ENCODE measurements at places on chromosomes 4 and X.

GRCh38 chr4:71526637-71527406, 188.0 kb downstream of the SLC4A4 start:
- no peak for DNase-seq

- no peak for DNase-seq
Observed at GRCh38 chr4:161704653-161705052, 459.1 kb downstream of the FSTL5 start.

- no peak for DNase-seq
Observed at GRCh38 chrX:51891821-51892551, 1.4 kb upstream of the MAGED1 start.

DNA sequence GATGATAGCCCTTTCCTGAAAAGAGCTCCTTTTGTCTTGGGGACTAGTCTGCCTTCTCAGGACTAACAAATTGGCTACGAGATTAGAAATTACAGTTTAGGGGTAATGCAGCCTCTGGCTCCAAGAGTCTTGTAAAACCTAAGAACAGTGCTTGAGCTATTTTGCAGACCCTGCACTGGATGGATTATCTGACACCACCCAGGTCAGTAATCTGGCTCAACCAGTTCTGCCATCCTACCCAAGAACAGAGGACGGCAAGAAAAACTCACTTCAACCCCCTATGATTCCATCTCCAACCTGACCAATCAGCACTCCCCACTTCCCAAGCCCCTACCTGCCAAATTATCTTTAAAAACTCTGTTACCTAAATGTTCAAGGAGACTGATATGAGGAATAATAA, 225.1 kb downstream of the FAM47A start:
- DNase-seq: no peak

DNA sequence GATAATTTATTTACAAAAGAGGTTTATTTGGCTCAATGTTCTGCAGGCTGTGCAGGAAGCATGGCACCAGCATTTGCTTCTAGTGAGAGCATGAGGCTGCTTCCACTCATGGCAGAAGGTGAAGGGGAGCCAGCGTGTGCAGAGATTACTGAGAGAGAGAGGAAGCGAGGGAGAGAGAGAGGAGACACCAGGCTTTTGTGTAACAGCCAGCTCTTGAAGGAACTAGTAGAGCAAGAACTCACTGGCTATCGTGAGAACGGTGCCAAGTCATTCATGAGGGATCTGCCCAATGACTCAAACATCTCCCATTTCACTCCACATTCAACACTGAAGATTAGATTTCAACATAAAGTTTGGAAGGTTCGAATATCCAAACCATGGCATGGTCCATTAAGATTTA, 12.7 kb downstream of the GUCY1A1 start:
- DNase-seq: no peak

GRCh38 chr4:184267673-184268583, 50.3 kb upstream of the ENPP6 start:
- DNase-seq: no peak

- DNase-seq: no peak
Observed at GRCh38 chr4:55475394-55476243, 71.1 kb downstream of the CLOCK start.

DNA sequence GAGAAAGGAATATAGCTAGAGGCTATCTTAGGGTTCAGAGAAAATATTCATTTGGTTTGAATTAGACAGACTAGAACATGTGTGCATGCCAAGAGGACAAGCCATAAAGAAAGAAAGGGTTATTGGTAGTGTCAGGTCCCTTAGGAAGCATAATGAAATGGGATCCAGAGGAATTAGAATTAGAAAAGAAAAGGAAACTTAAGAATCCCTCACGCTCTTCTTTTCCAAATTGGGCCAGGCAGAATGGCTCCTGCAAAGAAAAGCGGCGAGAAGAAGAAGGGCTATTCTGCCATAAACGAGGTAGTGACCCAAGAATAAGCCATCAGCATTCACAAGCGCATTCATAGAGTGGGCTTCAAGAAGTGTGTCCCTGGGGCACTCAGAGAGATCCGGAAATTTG, 4.9 kb upstream of the ABCG2 start:
- DNase-seq: no peak

DNA sequence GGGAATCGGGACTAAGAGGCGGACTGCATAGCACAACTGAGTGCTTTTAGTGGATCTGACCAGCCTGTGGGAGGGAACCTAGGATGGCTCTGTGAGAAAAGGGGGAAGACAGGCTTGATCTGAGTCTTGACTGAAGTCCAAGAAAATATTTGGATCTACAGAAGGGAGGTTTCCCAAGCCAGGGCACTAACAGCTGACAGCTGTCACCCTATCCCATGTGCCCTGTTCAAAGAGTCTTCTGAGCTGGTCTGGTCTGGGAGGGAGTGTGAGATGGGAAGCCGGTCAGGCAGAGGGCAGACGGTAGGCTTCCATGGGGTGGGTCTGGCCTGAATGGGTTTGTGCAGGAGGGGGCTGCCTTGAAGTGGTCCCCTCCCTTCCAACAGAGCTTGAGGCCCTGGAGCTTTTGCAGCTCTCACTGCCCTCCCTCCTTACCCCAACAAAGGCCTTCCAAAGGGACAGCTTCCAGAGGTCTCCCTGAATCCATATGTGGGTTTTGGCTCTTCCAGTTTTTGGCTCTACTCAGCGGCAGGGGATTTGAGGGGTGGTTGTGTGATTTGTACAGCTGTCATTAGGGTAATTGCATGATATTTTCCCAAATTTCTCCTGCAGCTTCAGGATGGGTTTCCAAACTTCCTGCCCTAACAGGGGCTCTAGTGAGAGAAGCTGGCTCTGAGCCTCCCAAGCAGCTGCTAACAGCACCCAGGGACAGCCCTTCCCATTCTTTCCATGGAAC, 643.7 kb downstream of the BCOR start:
- DNase-seq: no peak

GRCh38 chrX:71619193-71619592, 882 bp upstream of the CXCR3 start:
- DNase-seq: no peak

DNA sequence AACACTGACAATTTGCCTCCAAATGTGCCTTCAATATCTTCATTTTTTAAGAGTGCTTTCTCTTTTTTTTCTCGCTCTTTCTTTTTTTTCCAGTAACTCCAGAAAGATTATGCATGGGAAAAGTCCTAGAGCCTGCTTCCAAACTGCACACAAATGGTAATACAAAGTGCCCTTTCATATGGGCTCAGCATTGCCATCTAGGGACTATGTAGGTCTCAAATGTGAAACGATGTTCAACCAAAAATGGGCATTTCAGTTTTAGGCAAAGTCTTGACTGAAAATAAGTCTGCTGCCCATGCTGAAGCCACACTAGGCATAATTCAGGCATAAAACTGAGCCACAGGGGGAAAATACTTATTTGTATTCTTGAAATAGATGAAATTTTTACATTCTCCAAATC, 65.6 kb downstream of the SYNPO2 start:
- no peak for DNase-seq

GRCh38 chr4:176054942-176055341, 10.7 kb upstream of the WDR17 start:
- no peak for DNase-seq

DNA sequence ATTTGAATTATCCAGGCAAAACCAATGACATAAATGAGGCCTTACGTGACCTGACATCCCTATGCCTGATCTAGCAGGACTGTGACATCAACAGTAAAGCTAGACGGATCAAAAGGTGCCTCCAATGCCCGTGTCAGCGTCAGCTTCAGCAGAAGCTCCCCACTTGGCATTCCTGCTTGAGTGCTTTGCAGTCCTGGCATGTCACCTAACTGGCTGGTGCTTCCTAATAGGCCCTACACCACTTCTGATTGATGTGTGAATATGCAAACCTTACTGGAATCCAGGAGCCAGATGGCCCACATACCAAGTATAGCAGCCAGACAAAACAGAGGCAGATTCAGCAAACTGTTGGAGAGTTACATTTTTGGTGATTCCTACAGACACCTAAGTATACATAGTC, 224.2 kb downstream of the DMD start:
- no peak for DNase-seq

DNA sequence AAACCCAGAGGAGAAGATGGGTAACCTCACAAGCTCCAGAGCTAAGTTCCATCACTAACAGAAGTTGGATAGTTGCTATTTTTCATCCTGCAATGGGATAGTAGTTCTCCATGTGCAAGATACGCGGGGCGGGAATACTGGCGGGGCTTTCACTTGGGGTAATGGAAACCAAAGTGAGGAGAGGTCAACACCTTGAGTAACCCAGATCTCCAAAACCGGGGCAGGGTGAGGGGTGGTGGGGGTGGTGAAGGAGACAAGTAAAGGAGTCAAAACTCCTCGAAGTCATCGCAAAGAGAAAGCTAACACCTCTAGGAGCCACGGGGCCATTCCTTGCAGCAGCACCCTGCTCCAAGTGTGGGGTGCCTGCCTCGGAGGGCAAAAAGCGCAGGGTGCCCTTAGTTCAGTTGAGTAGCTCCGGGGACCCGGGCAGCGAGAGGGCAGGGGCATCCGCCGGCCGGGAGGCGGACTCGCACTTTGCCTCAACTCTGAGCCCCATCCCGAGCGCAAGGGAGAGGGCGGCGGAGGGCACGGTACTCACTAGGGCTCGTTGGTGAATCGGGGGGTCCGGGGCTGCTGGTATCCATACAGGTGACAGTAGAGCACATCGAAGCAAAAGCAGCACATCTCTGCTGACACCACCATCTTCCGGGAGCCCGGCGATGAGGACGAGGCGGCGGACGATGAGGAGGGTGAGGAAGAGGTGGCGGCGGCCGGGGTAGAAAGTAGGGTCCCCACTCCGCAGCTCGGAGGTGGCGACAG, 645 bp downstream of the AMMECR1 start:
- no peak for DNase-seq

DNA sequence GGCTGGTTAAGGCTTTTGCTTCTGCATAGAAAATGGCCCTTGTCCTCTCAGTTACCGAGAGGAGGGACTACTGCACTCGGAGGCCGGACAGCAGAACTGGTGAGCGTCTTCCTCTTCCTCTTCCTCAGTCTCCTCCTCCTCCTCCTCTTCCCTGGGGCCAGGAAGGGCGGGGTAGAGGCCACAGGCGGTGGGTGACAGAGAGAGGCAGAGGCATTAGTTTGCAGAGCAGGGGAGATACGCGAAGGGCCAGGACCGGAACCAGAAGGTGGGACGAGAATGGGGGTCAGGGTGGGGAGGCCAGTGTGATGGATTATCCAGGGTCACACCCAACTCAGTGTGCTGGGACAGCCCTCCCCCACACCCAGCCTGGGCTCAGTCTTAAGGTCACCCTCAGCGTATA, 14.5 kb downstream of the IQSEC2 start:
- DNase-seq: no peak

DNA sequence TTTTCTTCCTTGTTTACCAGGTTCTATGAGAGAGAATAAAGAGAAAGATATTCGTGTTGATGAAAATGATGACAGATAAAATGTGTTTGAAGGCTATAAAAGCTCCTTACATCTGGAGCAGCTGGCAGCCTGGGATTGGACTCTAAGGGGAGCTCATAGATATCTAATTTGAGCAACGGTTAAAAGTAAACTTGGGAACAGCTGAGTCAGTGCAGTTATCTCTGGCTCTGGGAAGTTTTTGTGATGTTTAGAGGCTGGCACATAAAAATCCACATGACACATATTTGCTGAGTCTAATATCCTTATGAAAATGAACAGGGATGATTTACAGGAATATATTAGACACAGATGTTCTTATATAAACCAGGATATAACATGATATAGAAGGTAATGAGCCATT, 331.8 kb upstream of the TENM3 start:
- no peak for DNase-seq

GRCh38 chr4:66741081-66741480, 804.2 kb downstream of the CENPC start:
- DNase-seq: no peak

DNA sequence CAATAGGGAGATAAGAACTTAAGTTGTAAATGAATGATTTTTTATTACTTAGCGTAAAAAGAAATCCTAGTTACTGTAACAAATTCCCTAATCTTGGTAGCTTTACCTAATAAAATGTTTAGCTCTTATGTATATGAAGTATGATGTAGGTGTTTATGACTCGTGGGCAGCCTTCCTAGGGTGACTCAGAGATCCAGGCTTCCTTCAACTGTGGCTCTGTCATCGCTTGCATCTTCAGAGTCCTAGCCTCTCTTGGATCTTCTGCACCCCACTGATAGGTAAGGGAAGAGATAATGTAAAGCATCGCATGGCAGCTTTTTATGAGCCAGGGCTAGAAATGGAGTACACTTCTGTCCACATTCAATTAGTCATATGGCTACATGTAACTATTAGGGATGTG, 165.6 kb upstream of the GLRA2 start:
- DNase-seq: no peak

GRCh38 chr4:10861036-10861435, 176.5 kb upstream of the CLNK start:
- DNase-seq: no peak

DNA sequence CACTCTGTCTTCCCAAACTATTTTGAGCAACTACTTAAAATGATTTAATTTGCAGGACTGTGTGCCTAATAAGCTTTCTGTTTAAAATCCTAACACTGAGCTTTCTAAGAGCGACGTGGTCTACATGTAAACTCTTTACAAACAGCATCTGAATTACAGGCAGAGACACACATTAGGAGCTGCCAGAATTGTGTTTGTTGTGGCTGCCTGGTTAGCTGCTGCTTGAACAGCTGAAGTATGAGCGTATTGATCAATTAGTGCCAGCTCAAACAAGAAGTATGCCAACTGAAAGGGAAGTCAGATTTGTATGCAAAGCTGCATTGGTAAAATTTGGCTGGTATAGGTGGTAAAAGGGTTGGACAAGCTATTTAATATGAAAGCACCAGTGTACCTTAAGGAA, 384.4 kb downstream of the PCDH7 start:
- DNase-seq: no peak

- no peak for DNase-seq
Observed at GRCh38 chr4:158395889-158396288, 125.8 kb upstream of the RXFP1 start.

DNA sequence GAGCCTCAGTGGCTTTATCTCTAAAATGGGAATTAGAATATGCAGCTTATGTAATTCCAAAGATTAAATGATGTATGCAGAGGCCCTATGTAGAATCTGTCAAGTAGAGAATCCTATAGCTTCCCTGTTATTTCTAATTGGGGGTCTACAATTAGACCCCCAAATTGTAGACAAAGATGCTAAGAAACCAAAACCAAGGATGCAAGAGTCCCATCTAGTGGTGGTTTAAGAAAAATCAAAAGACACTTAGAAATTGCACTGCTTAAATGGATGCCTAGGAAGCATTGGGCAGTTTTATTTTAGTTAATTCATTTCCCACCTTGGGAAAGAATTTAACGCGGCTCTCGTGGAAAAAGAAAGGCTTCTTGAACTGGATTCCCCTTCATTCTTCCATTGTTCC, 115.2 kb downstream of the GABRA2 start:
- no peak for DNase-seq

All from ecto neural progenitor cell (in vitro differentiated cells).